Stimulated activated CD4-positive, alpha-beta T cell treated with anti-CD3 and anti-CD28 coated beads, Interleukin-12 subunit alpha, Interleukin-12 subunit beta, amount 100 ng/mL, for 48 hours (primary cell): ENCODE measurements at places on chromosomes 6 and 20.

DNA sequence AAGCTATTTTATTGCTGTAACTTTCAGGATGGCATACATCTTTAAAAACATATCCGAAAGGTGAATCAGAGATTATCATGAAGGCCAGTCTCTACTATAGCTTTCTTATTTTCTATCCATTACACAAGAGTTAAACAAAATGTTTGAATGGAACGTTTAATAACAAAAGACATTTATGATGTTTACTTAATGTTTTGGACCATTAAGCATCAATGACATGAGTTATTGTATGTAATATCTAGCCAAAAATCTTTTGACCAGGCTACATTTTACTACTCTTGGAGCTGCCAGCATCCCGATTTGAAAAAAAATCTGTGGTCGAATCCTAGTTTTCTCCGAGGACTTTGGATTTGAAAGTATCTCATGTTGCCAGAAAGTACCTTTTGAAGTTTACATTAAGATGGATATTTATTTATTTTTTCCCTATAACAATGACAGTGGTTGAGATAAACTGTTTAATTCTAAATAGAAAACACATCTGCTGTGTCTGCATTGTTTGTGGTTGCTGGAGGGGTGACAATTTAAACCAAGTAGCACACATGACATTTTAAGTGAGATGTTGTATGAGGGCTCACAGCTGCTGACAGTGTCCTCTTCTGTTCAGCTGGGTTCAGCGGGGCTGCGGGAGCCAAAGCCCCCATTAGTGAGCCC lies 293.7 kb upstream of the TCF21 start:
- no peak for DNase-seq

GRCh38 chr6:17719323-17720041 lies 12.8 kb upstream of the NUP153 start:
- no peak for DNase-seq

GRCh38 chr6:48615041-48615440 lies 504.0 kb upstream of the PTCHD4 start:
- no peak for DNase-seq

- no peak for DNase-seq
Observed at GRCh38 chr6:72636215-72636614, 14.4 kb downstream of the KCNQ5 start.
